Activated CD4-positive, CD25-positive, alpha-beta regulatory T cell treated with anti-CD3 and anti-CD28 coated beads, Interleukin-2, amount 50 U/mL, for 24 hours (primary cell): ENCODE measurements at places on chromosomes 5 and 9.

- ATAC-seq, result no peak
These were observed 28.1 kb upstream of the ADAMTS2 start for GRCh38 chr5:179373101-179373934.

- ATAC-seq, result no peak
These were observed 36.1 kb downstream of the CAAP1 start for GRCh38 chr9:26856413-26857032.

- no peak for ATAC-seq
These were observed 13.4 kb upstream of the CCL27 start for GRCh38 chr9:34675869-34676268.

- ATAC-seq, result no peak
These were observed 16.3 kb upstream of the KCNV2 start for GRCh38 chr9:2700909-2701550.

DNA sequence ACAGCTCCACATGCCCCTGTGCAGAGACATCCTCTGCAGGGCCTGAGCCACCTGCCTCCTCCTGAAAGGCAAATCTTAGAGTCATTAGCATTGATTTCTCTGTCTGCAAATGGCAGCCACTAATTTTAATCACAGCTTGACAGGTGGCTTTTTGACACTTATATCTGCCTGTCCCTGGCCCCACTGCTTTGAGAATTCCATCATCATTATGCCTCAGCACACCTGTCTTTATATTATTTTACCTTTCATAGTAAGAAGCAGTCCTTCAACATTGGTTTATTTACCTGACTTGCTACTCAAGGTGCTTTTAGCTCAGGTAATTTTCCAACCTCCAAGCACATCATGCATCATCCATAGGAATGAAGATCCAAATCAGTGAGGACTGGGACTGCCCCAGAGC, 451.3 kb downstream of the MTRR start:
- no peak for ATAC-seq

- no peak for ATAC-seq
These were observed 6.4 kb downstream of the SLC22A5 start for GRCh38 chr5:132375957-132376356.

GRCh38 chr5:20572614-20573013, 584.6 kb upstream of the CDH18 start:
- ATAC-seq, result no peak

GRCh38 chr5:57816108-57816507, 333.5 kb upstream of the ACTBL2 start:
- ATAC-seq, result no peak

DNA sequence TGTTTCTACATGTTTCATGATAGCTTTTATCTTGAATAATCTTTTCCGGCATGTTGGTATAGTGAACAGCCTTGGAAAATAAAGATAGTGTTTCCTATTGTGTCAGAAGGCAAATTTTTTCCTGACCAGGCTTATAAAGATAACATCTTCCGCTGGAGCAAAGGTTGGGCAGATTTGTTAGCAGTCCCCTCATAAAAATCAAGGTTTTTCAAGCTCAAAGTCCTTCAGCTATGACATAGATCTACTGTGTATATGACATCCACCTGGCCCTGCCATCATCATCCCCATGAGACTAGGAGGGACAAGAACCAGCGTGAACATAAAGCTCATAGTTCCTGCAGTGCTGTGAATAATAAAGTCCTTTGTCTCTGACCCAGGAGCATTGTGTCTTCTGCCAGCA, 30.4 kb upstream of the OTULINL start:
- ATAC-seq, result no peak

GRCh38 chr5:160186480-160186879, 42.8 kb upstream of the FABP6 start:
- ATAC-seq, result no peak

DNA sequence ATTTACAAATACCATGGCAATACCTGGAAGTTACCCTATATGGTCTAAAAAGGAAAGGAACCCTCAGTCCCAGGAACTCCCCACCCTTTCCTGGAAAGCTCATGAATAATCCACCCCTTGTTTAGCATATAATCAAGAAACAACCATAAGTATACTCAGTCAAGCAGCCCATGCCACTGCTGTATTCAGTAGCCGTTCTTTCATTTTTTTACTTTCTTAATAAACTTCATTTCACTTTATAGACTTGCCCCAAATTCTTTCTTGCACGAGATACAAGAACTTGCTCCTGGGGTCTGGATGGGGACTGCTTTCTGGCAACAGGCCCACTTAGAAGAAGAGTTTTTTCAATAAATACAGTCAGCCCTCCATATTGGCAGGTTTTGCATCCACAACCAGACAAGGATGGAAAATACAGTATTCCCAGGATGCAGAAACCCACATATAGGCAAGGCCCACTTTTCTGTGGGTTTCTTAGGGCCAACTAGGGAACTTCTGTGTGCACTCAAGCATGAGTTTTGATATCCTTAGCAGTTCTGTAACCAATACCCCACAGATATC, 2.8 kb upstream of the TBCA start:
- ATAC-seq, result no peak

- no peak for ATAC-seq
These were observed 7.6 kb upstream of the AGPAT2 start for GRCh38 chr9:136694872-136695247.

DNA sequence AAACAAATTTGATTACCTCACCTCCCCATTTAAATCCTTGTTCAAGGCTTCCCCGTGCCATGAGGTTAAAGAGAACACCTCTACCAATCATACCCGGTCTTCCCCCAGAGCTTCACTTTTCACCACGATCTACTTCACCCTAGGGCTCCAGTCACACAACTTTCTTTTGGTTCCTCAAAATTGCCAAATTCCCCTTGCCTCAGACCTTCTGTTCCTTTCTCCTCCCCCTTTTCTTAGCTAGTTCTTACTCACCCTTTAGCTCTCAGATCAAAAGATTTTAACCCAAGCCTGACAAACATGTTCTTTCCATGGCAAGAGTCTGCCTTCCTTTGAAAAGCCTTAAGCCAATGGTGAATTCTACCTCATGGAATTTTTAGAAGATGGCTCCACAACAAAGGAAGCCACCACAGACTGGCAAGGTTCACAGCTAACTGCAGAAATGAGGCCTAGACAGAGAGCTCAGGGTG, 56.7 kb downstream of the MAPKAP1 start:
- ATAC-seq, result peak; percentile 82

DNA sequence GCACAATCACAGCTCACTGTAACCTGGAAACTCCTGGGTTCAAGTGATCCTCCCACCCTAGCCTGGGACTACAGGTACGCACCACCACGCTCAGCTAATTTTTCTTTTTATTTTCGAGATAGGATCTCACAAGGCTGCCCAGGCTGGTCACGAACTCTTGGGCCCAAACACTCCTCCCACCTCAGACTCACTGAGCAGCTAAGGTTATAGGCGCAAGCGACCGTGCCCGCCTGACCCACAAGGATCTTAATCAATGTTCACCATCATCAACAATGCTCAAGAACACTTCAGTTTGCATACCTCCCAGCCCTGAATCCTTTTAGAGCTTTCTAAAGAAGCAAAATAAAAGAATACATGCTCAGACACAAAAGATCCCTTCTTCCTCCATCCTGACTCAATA, 13.2 kb downstream of the ETF1 start:
- ATAC-seq, result no peak

GRCh38 chr5:17238521-17239041, 21.1 kb downstream of the BASP1 start:
- ATAC-seq, result peak; percentile 6

DNA sequence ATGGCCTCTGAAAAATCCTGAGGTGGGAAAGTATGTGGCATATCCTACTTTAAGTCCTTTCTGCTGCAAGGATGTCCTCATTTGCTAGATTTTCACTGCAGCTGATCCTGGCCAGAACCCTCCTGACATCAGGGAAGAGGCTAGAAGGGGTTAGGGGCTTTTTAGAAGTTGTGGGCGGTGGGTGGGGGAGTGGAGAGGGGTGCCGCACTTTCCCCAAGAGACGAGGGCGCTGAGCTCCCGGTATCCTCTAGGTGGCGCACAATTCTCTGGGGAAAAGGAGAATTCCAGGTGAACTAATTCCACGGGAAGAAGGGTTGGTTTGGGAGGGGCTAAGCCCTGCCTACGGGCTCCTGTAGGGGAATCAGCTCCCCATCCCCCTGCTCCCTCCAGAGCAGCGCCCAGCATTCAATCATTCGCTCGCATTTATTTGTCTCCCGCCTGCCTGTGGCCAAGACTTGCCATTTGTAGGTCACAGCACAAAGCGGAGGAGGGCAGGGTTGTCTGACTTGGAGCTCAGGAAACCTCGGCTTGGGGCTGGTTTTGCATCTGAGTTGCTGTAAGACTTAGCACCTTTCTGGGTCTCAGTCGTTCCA, 42.9 kb upstream of the HAND1 start:
- ATAC-seq, result no peak

GRCh38 chr5:65203746-65204145, 278.0 kb downstream of the ADAMTS6 start:
- ATAC-seq, result no peak

- ATAC-seq, result no peak
These were observed 58.3 kb downstream of the TMEM174 start for GRCh38 chr5:73231246-73231778.

- ATAC-seq, result no peak
These were observed 387.1 kb downstream of the PDE4D start for GRCh38 chr5:59506285-59506877.

DNA sequence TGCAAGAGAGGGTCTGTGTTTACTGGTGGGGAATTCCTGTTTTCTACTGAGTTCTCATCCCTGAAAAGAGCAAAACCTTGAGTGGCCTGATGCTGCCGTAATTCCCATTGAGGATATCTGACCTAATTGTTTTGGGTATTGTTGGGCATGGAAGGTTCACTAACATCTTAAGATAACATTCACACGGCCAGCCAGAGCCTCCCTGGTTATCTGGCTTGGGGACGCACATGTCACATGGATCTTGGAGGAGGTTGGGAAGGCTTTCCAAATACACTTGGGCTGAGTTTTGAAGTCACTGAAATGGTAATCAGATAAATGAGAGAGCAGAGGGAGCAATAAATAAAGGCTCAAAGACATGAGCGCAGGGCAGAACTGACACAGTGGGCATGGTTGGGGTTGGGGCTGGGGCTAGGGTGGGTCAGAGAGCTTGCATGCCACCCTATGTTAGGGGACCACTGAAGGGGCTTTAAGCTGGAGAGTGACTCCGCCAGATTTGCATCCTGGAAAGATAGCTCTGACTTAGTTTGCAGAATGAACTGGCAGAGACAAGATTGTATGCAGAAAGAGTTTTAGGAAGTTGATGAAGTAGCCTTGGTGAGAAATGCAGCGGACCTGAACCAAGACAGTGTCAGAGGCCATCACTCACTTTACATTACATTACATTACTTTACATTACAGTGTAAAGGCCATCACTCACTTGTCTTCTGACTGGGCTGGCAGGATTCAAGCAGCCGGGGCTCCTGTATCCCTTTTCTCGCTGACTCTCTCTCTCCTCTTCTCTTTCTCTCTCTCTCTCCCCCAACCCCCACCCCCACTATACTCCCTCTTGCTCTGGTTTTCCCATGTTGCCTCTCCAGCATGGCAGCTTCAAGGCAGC, 24.2 kb downstream of the SLC1A1 start:
- no peak for ATAC-seq

GRCh38 chr5:130337179-130337888, 433.1 kb downstream of the CHSY3 start:
- no peak for ATAC-seq

DNA sequence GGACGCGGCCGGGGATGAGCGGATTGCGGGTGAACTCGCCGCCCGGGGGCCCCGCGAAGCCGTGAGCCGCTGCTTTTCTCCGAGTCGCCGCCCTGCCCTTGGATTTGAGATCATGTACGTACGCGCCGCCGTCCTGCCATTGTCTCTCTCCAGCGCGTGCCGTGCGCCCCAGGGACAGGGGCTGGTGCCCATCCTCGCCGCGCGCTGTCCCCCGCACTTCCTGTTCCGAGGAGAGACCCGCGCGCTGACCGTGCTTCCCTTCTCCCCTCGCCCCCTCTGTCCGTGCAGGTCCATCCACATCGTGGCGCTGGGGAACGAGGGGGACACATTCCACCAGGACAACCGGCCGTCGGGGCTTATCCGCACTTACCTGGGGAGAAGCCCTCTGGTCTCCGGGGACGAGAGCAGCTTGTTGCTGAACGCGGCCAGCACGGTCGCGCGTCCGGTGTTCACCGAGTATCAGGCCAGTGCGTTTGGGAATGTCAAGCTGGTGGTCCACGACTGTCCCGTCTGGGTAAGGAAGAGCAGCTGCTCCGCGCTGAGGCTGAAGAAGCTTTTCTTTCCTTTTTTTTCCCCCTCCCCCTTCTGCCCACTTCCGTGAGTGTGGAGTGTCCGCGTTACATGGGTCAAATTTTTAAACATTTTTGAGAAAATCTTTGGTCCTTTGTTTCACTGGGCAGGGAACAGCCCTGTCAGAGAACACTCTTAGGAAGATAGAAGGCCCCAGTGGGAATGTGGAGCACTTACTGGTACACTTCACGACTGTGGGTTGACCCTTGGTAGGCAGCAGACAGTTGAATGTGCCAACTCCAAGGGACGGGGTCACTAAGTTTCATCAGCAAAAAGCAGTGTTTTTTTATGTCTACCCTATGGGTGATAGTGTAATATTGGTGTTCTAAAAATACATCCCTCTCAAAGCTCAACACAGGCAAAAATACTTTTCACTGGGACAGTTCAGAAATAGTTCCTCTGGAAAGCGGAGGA, 727 bp downstream of the RHOBTB3 start:
- ATAC-seq, result peak; percentile 42

DNA sequence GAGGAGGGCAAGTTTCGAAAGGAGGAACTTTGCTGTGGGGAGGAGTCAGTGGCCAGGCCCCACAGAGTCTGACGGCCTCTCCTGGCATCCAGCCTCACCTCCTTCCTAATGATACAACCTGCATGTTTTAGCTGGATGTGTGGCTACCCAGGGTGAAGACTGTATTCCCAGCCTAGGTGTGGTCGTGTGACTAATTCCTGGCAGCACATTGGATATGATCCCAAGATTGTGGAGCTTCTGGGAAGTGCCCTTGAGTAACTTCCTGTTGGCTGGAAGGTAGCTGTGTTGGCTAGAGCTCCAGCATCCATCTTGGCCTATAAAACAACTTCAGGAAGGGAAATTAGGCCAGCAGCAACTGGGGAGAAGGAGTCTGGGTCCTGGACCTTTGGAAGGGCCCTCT, 19.0 kb upstream of the LPCAT1 start:
- ATAC-seq, result no peak

DNA sequence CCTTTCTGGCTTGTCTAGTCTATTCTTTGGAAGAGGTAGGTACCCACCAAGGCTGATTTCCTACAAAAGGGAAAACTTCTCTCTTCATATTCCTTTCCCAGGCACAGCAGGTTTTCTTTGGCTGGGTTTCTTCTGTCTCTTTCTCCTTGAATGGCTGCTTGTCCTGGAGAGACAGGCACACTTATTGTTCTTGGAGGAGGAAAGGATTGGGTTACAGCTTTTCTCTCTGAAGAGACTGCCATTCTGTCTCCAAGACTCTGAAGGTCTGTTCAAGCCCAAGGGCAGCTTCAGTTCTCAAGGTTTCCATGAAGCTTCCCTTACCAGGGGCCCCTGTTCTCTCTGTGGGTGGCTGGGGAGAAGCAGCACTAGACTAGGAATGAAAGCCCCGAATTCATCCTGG, 33.9 kb downstream of the ACTBL2 start:
- no peak for ATAC-seq

DNA sequence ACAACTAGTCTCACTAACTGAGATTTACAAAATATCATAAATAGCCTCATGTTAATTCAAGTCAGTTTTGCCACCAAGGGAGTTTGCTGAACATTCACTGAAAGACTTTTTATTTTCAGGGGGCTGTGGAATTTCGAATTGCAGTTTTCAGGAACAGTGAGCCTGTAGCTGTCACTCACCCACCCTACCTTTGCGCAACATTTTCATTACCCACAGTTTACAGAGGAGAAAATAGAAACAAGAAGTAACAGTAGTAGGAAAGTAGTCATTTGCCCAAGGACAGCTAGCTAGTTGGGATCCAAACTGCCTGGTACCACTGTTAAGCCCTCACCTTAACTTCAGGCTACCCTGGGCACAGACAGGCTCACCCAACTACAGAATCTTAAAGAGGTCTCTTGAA, 154.1 kb downstream of the ADAMTS12 start:
- no peak for ATAC-seq
